ENCODE measurements at places on chromosomes 3 and 15. TPM values are rescaled to one million over a fixed set of nuclear protein-coding genes. Genes with fewer than 3 reads are reported as not detected.

NANOGP8 gene
- not detected for polyA plus RNA-seq

SLC28A2 gene
- polyA plus RNA-seq = 0.18 TPM

ANKRD34C gene
- not detected for polyA plus RNA-seq

CPLX3 gene
- not detected for polyA plus RNA-seq

STRA6 gene
- 1.4 TPM for polyA plus RNA-seq

LSAMP gene
- polyA plus RNA-seq = 12.1 TPM

LDHAL6B gene
- polyA plus RNA-seq = not detected

ZDHHC23 gene
- 0.84 TPM for polyA plus RNA-seq

IL17RD gene
- polyA plus RNA-seq = 28.7 TPM

MGLL gene
- 29.7 TPM for polyA plus RNA-seq

TMEM212 gene
- polyA plus RNA-seq = not detected

TLR9 gene
- polyA plus RNA-seq = 0.11 TPM

ZNF80 gene
- not detected for polyA plus RNA-seq

PCSK6 gene
- 9.4 TPM for polyA plus RNA-seq

MINDY2 gene
- polyA plus RNA-seq = 10.8 TPM

BNC1 gene
- polyA plus RNA-seq = 1.4 TPM

RPL39L gene
- polyA plus RNA-seq = 9.0 TPM

CX3CR1 gene
- polyA plus RNA-seq = 4.5 TPM

LMAN1L gene
- not detected for polyA plus RNA-seq

STAB1 gene
- 39.6 TPM for polyA plus RNA-seq

PPP1R14D gene
- not detected for polyA plus RNA-seq

GPR160 gene
- 2.8 TPM for polyA plus RNA-seq

CD86 gene
- 2.8 TPM for polyA plus RNA-seq

HIGD2B gene
- not detected for polyA plus RNA-seq

PLSCR4 gene
- polyA plus RNA-seq = 22.4 TPM

OCA2 gene
- 1.2 TPM for polyA plus RNA-seq

LRRC3B gene
- polyA plus RNA-seq = 14.2 TPM

GPR62 gene
- polyA plus RNA-seq = 0.29 TPM

PRR20G gene
- not detected for polyA plus RNA-seq

STRIT1 gene
- polyA plus RNA-seq = 46.2 TPM

TJP1 gene
- polyA plus RNA-seq = 41.5 TPM

P2RY12 gene
- 0.70 TPM for polyA plus RNA-seq

SOX2 gene
- polyA plus RNA-seq = 0.46 TPM

IQCF5 gene
- not detected for polyA plus RNA-seq

GOLGA6A gene
- polyA plus RNA-seq = 0.16 TPM

CHRNA5 gene
- polyA plus RNA-seq = 1.8 TPM

QTRT2 gene
- polyA plus RNA-seq = 12.6 TPM

SLC6A11 gene
- not detected for polyA plus RNA-seq

DPPA2 gene
- polyA plus RNA-seq = not detected

EPHA6 gene
- polyA plus RNA-seq = 0.16 TPM

MESP1 gene
- polyA plus RNA-seq = 1.1 TPM

CD276 gene
- polyA plus RNA-seq = 112 TPM

MORC1 gene
- polyA plus RNA-seq = 0.08 TPM

DHX36 gene
- 55.3 TPM for polyA plus RNA-seq

NAALADL2 gene
- 7.6 TPM for polyA plus RNA-seq

AHSG gene
- 1.3 TPM for polyA plus RNA-seq

EIF4A2 gene
- polyA plus RNA-seq = 573 TPM

TBCCD1 gene
- polyA plus RNA-seq = 13.8 TPM

CATSPER2 gene
- 1.1 TPM for polyA plus RNA-seq

CEMIP gene
- polyA plus RNA-seq = 1.9 TPM

PEX11A gene
- 5.5 TPM for polyA plus RNA-seq

BRK1 gene
- polyA plus RNA-seq = 159 TPM

INKA1 gene
- 7.9 TPM for polyA plus RNA-seq

GAP43 gene
- 2.4 TPM for polyA plus RNA-seq

EMC7 gene
- polyA plus RNA-seq = 54.9 TPM

TMIE gene
- 0.73 TPM for polyA plus RNA-seq
